Activated CD8-positive, alpha-beta memory T cell treated with anti-CD3 and anti-CD28 coated beads for 1 hour (primary cell): ENCODE measurements at places on chromosomes 3 and 15.

DNA sequence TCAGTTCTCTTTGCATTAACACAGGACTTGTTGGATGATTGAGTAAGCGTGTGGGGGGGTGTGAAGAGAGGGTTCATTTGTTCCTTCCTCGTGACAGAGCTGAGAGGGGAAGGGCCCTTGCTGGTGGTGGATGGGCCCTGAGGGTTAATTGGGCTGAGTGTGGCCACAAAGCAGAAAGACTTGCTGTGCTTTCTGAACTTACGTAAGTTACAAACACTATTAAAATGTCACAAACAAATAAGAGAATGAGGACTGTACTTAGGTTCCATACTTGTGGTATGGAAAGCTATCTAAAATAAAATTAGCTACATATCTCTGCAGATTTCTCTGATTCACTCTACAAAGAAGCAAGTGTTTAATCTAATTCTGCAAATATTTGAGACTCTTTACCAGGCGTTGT is 231.3 kb downstream of the LPP start:
- no peak for DNase-seq

DNA sequence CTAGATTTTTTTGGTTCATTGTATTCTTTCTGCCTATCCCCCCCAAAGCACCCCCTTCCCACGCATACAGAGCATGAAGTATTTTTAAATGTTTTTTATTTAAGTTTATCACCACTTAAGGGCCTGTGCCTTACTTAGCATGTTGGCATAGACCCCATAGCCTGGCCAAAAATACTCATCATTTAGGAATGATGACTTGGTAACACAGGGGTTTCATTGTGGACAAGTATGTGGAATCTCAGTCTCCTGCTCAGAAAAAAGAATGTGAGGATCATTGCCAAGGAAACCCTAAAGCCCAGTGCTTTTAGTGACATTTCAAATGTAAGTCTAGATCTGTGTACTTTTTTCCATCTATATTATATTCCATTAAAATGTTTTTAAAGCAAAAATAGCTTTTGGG is 146.3 kb downstream of the ALCAM start:
- DNase-seq = no peak

- DNase-seq = no peak
These were observed 445.3 kb downstream of the NAALADL2 start for GRCh38 chr3:175304404-175304803.

GRCh38 chr3:35777563-35778554 is 138.5 kb downstream of the ARPP21 start:
- no peak for DNase-seq

DNA sequence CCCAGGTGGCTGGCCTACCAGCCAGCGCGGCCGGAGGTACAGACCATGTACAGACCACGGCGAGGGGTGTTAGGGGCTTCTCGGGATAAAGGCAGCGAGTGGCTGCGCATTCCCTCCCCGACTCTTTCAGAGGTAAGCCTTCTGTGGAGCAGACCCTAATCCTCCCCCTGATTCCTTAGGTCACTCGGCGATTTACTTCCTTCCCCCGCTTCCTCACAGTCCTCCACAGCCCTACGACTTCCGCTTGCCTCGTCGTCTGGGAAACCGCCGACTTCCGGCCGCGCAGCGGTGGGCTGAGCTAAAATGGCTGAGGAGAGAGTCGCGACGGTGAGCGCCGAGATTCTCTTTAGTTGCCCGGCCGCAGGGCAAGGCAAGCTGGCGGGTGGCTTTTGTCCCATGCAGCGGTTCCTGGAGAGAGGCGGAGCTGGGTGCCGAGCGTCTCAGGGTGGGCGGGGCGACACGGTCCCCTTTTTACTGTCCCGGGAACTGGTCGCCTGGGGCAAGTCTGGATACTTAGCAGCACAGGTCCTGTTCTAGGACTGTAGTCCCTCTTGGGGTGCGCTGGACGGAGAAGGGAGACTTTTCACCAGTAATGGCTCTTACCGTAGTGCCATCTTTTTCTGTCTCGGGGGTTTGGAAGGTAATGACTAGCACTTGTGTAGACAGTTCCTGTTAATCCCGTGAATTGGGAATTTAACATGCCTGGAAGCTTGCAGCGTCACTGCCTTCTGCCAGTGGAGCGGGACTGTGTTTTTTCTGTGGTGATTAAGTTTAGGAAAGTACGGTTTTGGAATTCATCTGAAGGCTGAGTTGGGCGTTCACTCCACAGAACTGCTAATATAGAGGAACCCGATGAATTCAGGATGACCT is at the start of the genes BBS4 and HIGD2B:
BBS4 (plus strand) TSS at position 283 of the 870 bp plus-strand sequence; CDS start at position 304, 21 bp downstream.
HIGD2B (minus strand) TSS at position 258 of the 870 bp plus-strand sequence. CDS start 9,808 bp downstream, outside the sequence.
- DNase-seq = peak; percentile 74

DNA sequence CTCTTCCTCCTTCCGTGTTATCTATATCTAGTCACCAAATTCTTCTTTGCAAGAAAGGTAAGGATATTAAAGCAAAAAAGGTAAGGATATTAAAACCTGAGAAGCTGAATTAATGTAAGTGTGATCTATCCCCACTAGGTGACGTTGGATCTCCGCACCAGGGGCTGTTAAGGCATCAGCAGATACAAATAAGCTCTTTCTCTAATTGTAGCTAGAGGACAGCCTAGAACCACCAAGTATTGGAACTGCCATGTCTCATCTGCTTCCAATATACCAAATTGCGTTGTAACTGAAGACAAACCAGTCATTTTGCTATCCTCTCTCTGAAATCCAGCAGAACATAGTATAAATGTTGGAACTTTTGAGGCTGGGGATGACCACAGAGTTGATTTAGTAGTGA is 471.2 kb upstream of the TGFBR2 start:
- DNase-seq = no peak

GRCh38 chr3:130117933-130118332 is 36.3 kb downstream of the ALG1L2 start:
- no peak for DNase-seq

GRCh38 chr15:51342227-51342999 is 958 bp downstream of the GLDN start:
- DNase-seq = no peak

- no peak for DNase-seq
These were observed 62.2 kb upstream of the MCF2L2 start for GRCh38 chr3:183490653-183491052.

DNA sequence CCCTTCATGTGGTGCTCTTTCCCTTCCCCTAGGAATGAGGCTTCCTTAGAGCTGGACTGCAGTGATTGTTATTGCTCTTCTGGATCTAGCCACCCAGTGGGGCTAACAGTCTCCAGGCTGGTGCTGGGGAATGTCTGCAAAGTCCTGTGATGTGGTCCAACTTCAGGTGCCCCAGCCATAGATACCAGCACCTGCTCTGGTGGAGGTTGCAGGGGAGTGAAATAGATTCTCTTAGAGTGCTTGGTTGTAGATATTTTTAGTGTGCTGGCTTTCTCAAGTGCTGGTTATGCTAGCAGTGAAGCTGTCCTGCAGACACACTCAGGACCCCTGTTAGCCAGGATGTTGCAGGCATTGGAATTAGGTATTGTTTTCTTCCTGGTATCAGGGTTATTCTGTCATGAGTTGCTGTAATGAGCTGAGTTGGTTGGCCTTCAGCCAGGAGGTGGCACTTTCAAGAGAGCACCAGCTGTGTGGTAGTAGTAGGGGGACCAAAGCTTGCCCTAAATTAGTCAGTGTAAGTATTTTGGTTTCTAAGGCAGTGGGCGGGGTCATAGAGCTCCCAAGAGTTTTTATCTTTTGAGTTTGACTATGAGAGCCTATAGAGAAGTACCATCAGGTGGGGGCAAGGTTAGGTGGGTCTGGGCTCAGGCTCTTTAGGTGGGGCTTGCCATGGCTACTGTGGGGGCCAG is 317.5 kb upstream of the SGO1 start:
- no peak for DNase-seq

DNA sequence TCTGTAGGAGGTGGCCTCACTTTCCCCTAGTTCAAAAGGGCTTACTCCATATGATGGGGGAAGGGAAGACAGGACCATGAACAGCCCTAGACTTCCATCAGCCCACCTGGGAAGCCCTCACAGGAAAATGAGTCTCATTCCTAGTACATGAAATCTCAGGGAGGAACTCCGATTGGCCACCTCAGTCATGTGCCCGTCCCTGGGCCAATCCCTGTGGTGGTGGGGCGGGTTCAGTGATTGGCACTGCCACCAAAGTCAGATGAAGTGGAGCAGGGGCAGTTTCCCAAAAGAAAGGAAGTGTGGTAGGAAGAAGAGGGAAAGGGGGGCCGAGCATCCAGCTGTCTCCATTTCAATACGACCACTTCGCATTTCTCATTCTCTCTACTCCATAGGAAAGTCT is 25.9 kb upstream of the GP9 start:
- DNase-seq = no peak

- DNase-seq = no peak
These were observed 1062.2 kb upstream of the EPHA6 start for GRCh38 chr3:95752199-95752598.

- no peak for DNase-seq
These were observed 144.1 kb downstream of the RORA start for GRCh38 chr15:61084944-61085367.

GRCh38 chr3:29430558-29430971 is 149.7 kb downstream of the RBMS3 start:
- DNase-seq = no peak

GRCh38 chr3:16896094-16896627 is 11.4 kb downstream of the PLCL2 start:
- no peak for DNase-seq

- DNase-seq = no peak
These were observed 9.4 kb downstream of the IGSF11 start for GRCh38 chr3:119025171-119025795.

DNA sequence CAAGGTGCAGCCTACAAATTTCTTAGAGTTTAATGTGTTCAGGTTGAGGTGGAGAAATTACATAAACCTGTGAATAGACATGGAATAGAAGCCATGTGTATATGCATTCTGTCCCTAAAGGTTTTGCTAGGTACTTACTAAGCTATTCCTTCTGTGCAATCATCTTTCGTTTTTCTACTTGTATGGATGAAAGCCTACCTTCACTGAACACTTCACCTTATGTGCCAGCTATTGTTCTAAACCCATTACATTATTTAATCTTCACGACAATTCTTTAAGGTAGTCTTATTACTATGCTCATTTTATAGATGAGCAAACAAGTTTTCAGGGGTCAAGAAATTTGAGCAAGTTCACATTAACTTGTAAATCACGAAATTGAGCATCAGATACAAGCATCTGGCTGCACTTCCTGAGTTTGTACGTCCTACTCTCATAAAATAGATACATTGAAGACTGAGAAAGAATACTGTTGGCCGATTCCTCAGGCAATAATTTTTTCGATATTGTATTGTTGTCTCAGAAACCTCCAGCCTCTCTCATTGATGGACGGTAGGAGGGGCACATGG is 635 bp upstream of the RCN2 start:
- no peak for DNase-seq
